ENCODE measurements at places on chromosomes 4 and X.

DNA sequence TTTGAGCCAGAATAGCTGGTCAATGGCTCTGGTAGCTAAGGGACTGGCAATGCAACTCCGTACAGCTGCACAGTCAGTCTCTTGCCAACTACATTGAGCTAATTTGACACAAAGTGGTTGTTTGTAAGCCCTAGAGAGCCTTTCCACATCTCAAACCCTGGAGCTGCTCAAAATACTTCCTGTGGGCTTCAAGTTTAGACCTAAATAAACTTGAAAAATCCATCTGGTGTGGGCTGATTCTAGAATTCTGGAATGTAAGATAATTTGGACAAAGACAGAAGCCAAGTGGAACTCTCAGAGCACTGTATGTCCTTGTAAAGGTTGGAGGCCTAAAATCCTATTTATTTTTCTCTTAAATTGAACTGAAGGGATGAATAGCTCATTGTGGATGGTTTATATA is 380.8 kb downstream of the SPRY1 start:
- DNase-seq = no peak

DNA sequence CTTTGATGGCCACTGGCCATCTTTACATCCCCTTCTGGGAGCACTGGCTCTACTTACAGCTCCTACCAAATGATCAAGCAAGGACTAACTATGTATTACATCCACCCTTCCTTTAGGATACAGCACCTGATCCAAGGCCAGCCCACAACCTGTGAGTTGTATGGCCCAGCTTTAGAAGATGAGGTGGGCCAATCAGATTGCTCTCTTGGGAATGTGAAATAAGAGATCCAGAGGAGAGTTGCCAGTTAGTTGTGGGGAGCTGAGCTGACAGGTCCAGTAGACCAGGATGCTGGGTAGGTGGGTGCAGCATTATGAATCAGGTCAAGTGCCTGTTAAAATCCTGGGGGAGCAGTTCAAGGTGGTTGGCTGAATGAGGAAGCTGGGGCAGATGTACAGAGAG is 111.5 kb downstream of the GNL3L start:
- DNase-seq = no peak

DNA sequence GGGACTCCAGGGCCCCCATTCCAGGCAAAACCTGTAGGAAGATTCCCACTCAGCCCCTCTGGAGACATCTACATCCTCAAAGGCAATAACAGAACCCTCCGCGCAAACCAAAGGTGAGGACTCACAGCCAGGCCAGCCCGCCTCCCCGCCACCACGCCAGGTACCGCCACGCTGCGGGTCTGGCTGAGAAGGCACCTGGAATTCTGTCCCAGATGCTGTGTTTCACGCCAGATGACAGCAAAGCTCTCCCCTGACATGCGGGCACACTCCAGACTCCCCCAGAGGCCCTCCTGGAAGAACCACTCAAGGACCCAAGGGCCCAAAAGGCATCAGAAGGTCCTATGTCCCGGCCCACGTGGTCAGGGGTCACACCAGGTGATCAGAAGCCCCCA is 59.6 kb downstream of the FAM53A start:
- DNase-seq = no peak

- DNase-seq = no peak
Measured at GRCh38 chr4:16636912-16637630, 261.4 kb downstream of the LDB2 start.

DNA sequence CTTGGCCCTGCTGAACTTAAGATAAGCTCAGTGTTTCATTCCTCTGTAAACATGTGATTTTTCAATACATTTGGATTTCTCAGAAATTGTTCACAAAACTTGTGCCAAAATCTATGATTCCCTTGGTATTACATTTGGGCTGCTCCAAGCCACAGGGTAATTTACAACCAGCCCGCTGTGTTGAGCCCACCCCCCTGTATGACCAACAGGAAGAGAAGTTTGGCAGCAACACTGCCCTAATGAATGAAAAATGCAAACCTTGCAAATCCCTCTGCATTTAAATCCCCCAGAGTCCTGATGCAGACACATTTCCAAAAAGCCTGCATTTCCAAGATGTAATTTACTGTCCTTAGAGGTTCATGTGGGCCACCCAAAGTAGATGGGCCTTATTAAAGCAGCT is 34.1 kb upstream of the GAB1 start:
- DNase-seq = no peak

- DNase-seq = no peak
Measured at GRCh38 chrX:139194571-139195280, 335.8 kb upstream of the F9 start.

DNA sequence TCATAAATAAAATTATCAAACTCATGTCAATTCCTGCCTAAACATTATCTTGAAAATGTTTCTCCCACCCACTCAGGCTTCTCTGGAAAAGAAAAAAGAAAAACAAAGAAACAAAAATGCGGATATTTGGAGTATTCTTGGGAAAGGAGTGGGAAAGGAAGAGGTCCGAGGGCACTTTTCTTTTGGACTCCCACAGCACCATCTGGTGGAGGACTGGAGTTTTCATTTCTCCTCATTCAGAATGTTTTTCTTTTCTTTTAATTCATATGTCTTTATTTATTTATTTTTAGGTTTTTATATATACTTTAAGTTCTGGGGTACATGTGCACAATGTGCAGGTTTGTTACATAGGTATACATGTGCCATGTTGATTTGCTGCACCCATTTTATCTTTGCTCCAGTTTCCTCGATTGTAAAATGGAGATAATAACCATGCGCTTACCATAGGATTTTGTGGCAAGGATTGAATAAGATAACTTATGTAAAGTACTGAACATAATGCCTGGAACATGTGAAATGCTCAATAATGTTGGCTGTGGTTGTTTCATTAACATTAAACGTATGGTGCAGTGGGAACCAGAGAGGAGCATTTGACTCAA is 8.0 kb upstream of the KCNE5 start:
- DNase-seq = peak; percentile 3

- DNase-seq = no peak
Measured at GRCh38 chrX:110414273-110414672, 55.6 kb downstream of the RTL9 start.

GRCh38 chr4:4792466-4792865 is 67.0 kb upstream of the MSX1 start:
- no peak for DNase-seq

- DNase-seq = peak; percentile 11
Measured at GRCh38 chr4:64784125-64784524, 374.9 kb upstream of the TECRL start.

GRCh38 chrX:86348669-86349068 is 200.4 kb downstream of the DACH2 start:
- no peak for DNase-seq

DNA sequence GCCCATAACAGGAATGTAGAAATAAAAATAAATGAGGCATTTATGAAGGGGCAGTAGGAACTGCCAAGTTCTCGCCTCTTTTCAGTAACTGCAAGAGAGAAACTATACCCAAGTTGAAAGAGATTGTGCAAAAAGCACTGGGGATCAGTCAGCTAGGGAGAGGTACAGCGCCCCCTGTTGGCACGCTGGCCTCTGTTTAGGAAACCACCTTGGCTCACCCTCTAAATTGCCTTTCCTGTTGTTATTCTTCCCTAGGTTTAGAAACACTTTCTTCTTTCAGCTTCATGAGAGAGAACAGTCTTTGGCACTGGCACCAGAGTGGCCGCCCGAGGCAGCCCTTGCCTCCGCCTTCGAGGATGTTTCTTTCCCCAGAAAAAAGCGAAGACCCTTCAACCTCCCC is 348.5 kb downstream of the MID1IP1 start:
- DNase-seq = peak; percentile 85

- DNase-seq = no peak
Measured at GRCh38 chrX:49176421-49177326, 5.0 kb downstream of the PLP2 start.

- no peak for DNase-seq
Measured at GRCh38 chr4:169996379-169997240, 29.6 kb downstream of the MFAP3L start.

DNA sequence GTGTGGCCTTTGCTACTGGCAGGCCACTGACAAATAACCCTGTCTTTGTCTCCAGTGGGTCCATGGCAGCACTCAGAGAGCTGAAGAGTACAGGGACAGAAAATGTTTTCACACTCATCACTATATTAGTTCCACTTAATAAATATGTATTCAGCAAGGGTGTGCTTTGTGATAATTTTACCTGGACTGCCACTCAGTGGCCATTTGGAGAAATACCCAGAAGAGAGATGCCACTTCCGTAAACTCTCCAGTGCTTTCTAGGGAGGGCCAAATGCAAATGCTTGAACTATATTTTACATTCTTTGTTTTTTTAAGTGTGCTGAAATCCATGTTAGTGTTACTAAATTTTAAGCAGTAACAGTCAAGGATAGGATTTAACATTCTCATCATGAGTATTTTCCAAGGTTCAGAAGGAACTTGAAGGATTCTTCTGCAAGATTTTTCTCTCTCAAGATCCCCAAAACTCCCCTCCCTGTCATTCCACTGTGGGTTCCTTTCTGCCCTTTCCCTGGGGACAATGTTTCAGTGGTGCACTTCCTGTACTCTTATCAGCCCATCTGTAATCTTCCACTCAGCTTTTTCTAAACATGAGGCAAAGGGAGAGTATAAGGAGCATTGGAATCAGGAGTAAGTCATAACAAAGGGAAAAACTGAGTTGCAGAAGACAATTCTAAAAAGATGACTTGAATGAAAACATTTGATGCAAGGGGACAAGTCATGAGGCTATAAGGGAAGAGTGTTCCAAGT is 46.0 kb downstream of the TFDP3 start:
- DNase-seq = peak; percentile 9

DNA sequence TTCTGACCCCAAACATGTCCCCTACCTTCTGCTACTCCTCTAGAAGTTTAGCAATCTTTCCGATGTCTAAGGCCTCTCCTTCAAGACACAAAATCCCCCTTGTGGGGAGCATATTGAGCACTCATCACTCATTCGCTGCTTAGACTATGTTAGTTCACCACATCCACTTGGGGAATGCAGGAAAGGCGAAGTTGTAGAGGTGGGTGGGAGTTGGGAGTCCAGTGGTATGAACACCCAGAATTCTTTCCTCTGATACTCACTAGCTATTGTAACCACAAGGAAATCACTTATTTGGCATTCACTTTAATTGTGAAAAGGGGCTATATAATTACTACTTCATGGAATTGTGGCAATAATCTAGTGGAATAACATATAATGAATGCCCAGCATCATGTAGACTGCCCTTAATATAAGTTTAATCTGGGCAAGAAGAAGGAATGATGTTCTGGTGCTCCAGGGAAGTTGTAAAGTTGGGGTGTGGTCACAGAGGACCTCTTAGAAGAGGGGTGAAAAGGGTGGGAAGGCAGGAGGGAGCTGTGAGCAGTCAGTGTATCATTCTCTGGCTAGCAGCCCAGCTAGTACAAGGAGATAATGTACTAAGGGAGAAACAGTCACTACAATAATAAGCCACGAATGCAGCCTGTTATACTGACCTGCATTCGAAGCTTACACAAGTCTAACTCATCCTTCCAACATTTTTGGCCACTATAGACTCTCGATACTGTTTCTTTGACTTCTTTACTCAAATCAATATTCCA is 468.2 kb upstream of the DIPK2B start:
- DNase-seq = no peak

- no peak for DNase-seq
Measured at GRCh38 chrX:10230222-10230621, 73.4 kb downstream of the CLCN4 start.

GRCh38 chr4:176320976-176321361 is 1.2 kb downstream of the SPCS3 start:
- no peak for DNase-seq

- DNase-seq = no peak
Measured at GRCh38 chr4:183966371-183966770, 61.3 kb downstream of the STOX2 start.

- DNase-seq = no peak
Measured at GRCh38 chr4:42844422-42845070, 48.0 kb upstream of the GRXCR1 start.

DNA sequence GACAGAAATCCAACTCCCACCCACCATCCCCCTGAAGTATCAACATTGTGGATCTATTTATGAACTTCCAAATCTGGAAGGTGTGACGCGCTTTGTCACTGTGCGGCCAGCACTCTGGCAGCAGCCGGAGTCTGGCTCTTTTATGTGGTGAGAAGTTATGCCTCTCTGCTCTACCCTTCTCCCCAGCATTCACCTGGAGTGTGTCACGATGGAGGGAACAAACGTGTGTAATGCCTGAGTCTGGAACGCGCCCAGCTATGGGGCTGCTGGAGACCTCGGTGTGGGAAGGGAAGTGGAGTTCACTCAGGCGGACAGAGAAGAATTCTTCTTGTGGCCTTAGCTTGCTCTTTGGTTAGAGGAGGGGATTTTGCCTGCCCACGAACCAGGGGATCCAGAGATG is 222.1 kb upstream of the RPL34 start:
- no peak for DNase-seq

GRCh38 chr4:144580430-144580829 is 65.5 kb upstream of the HHIP start:
- no peak for DNase-seq

DNA sequence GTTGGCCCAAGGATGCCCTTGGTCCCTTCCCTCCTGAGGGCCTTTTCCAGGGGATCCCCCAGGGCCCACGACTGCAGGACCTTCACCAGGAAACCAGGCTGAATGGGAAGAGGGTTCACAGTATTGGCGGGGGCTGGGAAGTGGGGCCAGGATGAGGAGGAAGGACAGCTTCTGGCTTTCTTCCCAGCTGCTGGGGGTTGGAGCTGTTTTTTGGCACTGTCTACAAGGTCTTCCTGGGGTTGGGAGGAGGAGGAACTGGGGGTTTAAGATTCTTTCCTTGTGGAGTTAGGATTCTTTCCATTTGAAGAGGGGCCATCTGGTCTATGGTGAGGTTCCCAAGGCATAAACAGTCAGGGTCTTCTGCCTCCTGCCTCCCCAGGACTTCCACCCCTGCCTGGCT is 64.8 kb downstream of the KIF4A start:
- DNase-seq = no peak

- no peak for DNase-seq
Measured at GRCh38 chr4:6916587-6917460, 7.2 kb downstream of the TBC1D14 start.

Measured in NCI-H1092 treated with DMSO at 0.1 percent for 48 hours (cell line).